Psoas muscle (tissue), 8 donors: ENCODE measurements at places on chromosomes 12 and 14. TPM values are rescaled to one million over a fixed set of nuclear protein-coding genes. Genes with fewer than 3 reads are reported as not detected.
A peak's percentile ranks its signal among the peaks of the same experiment; 100 is the strongest.

DNA sequence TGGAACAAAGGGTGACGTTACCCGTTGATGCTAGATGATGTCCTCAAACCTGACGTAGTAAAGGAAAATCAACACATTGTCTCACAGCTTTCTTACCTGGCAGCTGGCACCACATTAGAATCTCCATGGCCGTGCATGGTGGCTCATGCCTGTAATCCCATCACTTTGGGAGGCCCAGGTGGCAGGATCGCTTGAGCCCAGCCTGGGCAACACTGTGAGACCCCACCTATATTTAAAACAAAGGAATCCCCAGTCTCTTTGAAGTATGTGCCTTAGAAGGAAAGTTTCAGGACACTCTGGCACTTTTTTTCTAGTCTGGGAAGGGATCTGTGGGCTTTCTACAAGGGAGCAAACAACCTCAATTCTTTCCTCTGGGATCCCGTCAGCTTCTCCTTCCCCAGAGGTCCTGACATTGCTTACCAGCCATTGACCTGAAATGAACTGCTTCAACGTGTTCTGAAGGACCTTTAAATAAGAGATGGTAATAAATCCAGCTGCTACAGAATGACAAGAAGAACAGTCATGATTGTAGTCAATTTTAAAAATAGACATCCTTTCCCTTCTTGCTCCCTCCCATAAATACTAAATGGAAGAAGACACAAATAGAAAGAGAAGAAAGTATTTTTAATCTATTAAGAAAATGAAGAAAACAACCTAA is 33.7 kb upstream of the TTC7B start:
- no peak for DNase-seq

- DNase-seq: peak; percentile 83
Observed at GRCh38 chr14:73758392-73759182, 44.4 kb upstream of the PNMA1 start.

DNA sequence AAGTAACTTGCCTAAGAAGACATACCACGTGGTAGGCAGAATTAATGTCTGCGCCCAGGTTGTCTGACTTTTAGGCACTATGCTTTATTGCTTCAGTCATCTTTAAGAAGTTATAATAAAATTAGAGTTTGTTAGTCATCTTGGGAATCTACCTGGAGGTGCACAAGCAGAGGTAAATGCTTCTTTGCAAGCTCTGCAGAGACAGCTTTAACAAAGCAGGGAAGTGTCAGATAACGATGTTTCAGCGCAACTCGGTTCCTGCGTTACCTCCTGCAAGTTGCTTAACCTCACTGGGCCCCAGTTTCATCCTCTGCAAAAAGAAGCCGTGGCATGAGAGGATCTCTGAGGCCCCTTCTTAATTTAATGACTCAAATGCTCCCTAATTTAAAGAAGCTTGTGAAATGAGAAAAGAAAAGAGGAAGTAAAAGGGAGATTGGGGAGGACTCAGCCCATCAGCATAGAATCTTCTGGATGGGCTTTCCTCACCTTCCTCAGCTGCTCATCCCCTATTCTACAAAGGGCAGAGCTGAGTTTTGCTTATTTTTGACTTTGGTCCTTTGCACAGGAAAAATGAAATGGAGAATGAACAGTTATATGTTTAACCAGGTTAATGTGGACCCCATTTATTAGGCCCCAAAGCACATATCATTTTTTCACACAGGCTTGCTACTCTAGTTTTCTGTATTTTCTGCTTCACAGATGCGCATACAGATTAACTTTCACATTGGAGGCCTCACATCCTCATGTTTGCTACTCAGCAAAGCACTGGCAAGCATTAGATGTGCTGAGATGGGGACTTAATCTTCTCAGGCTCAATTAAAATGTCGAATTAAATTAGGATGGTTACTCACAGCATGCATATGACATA is 5.1 kb downstream of the ARHGDIB start:
- DNase-seq: no peak

GRCh38 chr12:94074980-94075629 is 73.3 kb upstream of the PLXNC1 start:
- peak; percentile 65 for DNase-seq

DNA sequence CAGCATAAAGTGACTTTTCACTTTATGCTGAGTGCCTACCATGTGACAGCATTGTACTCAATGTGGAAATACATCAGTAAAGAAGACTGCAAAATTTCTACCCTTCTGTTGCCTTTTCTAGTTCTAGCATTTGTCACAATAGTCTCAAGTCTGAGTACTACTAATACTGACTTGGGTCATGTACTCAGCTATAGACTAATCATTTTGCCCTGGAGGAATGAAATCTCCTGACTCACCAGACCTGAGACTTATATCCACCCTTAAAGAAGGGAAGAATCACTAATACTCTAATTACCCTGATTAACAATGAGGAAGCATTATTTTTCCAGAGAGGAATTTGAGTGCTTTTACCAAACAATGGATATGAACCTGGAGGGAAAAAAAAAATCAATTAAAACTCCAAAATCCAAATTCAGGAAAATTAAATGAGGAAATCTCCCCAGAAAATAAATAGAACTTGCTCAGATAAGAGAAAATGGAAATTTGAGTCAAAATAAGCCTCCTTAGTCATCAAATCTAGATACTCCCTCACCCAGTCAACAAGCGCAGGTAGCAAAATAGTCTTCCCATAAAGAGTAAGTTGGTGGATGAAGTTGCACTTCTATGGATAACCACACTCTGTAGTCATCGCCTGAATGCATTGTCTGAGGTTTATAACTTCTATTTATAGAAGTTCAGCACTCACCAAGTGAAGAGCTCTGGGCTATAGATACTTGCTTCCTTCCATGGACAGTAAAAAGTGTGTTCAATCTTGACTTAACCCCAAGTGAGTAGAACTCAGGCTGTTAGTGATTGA is 386.6 kb downstream of the SYT1 start:
- DNase-seq: no peak

DNA sequence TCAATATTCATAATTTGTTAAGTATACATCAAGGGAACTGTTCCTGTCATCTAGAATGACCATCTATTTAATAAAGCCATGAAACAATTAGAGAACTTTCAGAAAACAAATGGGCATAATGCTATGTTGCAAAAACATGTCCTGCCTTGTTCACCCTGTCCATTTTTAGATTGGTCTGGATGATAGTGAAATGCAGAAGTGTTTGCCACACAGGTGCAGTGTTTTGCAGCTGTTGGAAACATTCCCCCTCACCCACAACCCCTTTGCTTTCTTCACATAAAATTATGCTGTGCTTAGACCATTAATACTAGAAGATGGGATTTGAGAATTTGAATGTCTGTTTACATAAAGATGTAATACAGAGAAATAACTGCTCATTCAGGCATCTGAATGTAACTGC is 36.5 kb downstream of the LEMD3 start:
- no peak for DNase-seq

- no peak for DNase-seq
Observed at GRCh38 chr14:43896044-43896443, 611.0 kb downstream of the FSCB start.

GRCh38 chr12:16347391-16348298 is at the start of gene MGST1:
Gene MGST1 (plus strand): TSS chr12:16347645. CDS start chr12:16354253, 6,608 bp downstream.
- peak; percentile 76 for DNase-seq

- DNase-seq: no peak
Observed at GRCh38 chr12:112367965-112368364, 14.3 kb downstream of the HECTD4 start.

DNA sequence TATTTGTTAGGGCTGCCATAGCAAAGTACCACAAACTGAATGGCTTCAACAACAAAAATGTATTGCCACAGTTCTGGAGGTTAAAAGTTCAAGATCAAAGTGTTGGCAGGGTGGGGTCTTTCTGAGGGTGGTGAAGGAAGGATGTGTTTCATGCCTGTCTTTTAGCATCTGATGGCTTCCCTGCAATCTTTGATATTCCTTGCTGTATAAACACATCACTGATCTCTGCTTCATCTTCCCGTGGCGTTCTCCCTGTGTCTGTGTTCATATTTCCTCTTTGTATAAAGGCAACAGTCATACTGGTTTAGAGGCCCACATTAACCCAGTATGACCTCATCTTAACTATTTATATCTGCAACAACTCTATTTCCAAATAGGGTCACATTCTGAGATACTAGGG is 167.5 kb downstream of the BTG1 start:
- no peak for DNase-seq

DNA sequence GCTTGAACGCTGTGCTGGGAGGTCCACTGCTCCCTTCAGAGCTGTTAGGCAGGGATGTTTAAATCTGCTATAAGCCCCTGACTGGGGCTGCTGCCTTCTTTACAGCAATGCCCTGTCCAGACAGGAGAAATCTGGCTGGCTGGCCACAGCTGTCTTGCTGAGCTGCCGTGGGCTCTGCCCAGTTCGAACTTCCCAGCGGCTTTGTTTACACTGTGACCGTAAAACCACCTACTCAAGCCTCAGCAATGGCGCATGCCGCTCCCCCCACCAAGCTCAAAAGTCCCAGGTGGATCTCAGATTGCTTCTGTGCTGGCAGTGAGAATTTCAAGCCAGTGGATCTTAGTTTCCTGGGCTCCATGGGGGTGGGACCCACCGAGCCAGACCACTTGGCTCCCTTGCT is 35.8 kb downstream of the CKAP4 start:
- no peak for DNase-seq

GRCh38 chr14:56782711-56783110 is 27.6 kb downstream of the OTX2 start:
- no peak for DNase-seq

- no peak for DNase-seq
Observed at GRCh38 chr12:6981152-6982052, 10.7 kb downstream of the EMG1 start.

DNA sequence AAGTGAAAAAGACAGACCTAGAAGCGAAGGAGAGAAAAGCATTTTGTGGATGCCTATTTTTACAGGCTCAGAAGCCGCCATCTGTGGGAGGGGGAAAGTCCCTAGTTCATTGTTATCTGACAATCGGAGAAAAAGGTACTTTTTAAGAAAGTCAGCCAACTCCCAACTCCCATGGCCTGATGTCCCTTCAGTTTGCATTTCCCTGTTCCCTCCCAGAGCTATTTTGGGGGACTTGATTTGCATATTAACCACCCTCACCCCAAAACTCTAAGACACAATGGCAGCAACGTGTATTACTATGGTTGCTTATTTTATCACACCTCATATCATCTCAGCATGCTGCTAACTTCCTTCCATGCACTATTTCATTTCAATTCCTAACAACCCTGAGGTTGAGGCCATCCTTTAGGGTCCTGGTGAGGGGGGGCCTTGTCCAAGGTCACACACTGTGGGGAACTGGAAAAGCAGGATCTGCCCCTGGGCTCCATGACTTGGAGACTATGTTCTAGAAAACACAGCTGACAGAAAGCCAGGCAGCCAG is 18.7 kb downstream of the HVCN1 start:
- no peak for DNase-seq

GRCh38 chr12:45170456-45171042 is 45.3 kb upstream of the ANO6 start:
- peak; percentile 81 for DNase-seq

DNA sequence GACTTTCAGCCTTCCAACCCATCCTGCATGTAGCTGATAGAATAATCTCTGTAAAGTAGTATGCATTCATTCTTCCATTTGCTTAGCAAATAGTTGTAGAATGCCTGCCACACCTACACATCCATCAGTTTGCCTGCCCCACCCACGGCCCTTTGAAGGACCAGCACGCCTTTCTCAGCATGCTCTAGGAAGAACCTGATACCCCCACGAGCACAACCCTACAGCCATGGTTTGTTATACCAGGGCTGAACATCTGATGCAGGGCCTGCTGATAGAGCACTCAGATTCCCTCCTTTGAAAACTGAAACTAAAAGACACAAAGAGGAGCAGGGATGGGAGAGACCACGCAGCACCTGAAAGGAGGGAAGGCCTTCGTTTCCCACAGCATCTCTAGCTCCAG is 205.1 kb downstream of the ANO2 start:
- no peak for DNase-seq

DNA sequence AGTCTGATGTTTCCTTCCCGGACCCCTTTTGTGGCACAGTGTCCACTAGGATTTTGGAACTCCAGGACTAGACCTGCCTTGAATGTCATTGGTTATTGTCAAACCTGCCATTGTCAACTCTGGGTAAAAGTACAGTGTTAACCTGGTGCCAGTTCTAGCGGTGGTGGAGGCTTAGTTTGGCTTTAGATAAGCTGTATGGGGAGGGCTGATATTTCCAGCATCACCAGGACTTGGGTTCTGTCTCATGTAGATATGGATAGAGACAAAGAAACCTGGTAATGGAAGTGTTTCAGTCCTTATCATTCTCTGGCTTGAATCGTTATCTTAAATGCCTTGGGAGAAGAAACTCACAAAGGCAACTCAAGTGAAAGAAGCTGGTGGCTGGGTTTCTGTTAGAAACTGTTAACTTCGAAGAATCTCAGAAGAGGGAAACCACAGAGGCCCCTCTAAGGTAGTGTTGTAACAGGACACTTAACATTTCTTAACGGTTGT is 10.6 kb downstream of the CHST11 start:
- DNase-seq: no peak

- no peak for DNase-seq
Observed at GRCh38 chr14:67581643-67582042, 18.4 kb downstream of the PIGH start.

- no peak for DNase-seq
Observed at GRCh38 chr14:93799989-93800921, 12.0 kb upstream of the PRIMA1 start.

DNA sequence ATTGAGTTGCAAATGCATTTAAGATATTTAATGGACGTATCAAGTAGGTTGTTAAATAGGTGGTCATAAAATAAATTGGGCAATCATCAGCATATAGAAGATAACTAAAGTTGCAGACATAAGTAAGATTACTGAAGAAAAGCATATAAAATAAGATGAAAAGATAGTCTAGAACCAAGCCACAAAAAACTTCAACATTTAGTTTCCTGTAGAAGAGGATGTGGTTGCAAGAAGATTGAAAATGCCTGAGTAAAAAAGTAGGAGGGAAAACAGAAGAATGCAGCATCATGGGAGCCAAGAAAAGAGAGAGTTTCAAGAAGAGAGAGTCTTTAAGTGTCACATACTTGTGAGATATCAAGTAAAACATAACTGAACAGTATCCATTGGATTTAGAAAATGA is 17.6 kb upstream of the SLC16A7 start:
- no peak for DNase-seq

GRCh38 chr12:113422030-113422885 is at the start of gene SDSL:
Gene SDSL (plus strand): TSS chr12:113422380. CDS start chr12:113427983, 5,603 bp downstream.
- peak; percentile 60 for DNase-seq

Gene ISM2
- 0.04 TPM for polyA plus RNA-seq

Gene DHRS2
- polyA plus RNA-seq: 0.04 TPM

Gene TRHDE
- 0.75 TPM for polyA plus RNA-seq

Gene NEMP1
- polyA plus RNA-seq: 2.7 TPM

Gene TSHR
- 0.20 TPM for polyA plus RNA-seq

Gene HOXC9
- polyA plus RNA-seq: 8.8 TPM

Gene OTOGL
- 0.07 TPM for polyA plus RNA-seq

Gene INHBE
- polyA plus RNA-seq: 0.18 TPM

Gene RHOJ
- polyA plus RNA-seq: 2.2 TPM

Gene USP5
- polyA plus RNA-seq: 43.1 TPM

Gene CLEC7A
- polyA plus RNA-seq: 1.3 TPM

Gene NYNRIN
- polyA plus RNA-seq: 1.2 TPM
